ENCODE measurements at places on chromosomes 7 and 10. TPM values are rescaled to one million over a fixed set of nuclear protein-coding genes. Genes with fewer than 3 reads are reported as not detected.

GRCh38 chr10:132293813-132294520 is 13.8 kb downstream of the STK32C start:
- no peak for DNase-seq

DNA sequence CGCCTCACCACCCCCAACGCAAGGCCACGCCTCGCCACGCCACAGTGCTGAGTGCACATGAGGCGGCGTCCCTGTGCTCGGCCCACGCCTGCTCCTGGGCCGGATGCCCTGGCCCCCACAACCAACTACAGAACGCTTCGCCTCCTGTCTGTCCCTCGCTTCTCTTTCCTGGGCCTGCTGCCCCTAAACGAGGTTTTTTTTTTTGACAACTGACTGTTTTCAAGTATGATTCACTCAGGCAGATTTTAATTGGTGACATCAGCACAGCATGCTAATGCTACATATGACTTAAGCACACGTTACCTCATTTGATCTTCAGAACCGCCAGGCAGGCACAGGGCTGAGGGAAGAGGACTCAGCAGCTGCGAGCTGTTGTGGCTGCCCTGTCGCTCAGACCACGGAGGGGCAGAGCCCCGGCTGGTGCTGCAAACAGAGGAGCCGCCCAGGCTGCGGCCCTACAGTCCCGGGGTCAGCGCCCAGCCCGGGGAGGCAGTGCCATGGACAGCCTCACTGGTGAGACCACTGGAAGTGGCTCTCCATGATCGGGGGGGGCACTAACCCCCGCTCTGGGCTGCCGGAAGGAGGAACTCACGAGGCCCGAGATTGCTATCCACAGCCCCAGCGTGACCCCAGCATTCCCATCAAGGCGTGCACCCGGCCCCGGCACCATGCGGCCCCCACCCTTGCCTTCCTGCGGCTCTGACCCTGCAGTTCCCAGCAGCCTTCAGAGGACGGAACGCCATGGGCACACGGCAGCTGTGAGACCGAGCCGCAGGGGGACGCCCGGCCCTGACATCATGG is 212.8 kb downstream of the MAD1L1 start:
- DNase-seq, result no peak

GRCh38 chr10:51311228-51311627 is 236.9 kb downstream of the PRKG1 start:
- DNase-seq, result no peak

GRCh38 chr10:46248651-46249146 is 38.1 kb upstream of the ANTXRL start:
- DNase-seq, result no peak

Gene EPO
- total RNA-seq, result not detected

- DNase-seq, result no peak
Measured at GRCh38 chr10:114687459-114687858, 29.4 kb upstream of the ABLIM1 start.

Gene LANCL2
- total RNA-seq, result 18.3 TPM

DNA sequence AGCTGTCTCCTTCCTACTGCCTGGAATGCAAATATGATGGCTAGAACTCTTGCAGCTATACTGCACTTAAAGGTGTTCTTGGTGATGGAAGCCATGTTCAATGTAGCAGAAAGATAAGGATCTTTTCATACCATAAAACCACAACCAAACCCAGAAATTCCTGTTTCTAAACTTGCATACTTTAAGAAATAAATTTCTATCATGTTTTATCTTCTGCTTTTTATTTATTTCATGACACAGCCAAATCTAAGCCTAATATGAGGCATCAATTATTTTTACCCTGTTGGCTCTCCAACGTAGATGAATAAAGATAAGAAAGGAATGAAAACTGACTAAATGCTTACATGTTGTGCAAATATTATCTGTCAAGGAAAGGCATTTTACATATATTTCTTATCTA is 224.1 kb downstream of the DOCK4 start:
- no peak for DNase-seq

GRCh38 chr7:23347682-23348180 is 48.6 kb downstream of the MALSU1 start:
- DNase-seq, result no peak

DNA sequence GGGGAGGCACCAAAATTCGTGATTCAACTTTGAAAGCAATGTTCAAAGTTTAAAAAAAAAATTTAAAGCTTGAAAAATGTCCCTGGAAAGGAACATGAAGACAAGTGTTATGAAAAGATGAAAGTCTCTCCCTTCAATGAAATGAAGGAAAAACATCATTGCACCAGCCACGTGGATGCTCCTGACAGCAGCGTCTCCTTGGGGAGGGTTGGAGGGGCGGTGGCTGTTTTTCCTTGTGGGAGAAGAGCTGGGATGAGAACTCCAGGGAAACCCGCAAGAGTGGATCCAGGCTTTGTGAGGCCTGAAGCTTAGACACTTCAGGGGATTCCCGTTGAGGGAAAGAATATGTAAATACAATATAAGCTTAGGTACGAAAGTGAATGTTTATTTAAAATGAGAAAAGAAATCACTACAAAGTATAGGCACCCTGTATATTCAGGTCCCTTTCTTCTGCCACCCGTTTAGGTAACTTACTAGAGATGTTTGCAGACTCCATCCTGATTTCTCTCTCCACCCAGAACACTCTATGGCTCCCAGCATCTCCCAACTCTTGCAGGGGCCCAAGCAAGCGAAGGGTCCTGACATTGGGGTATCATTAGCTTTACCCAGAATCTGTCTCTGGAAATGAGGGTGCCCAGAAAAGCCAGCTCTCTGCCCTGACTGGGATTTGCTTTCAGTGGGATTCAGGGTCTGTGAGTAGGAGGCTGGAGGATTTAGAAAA is 63.1 kb upstream of the BAIAP2L1 start:
- DNase-seq, result no peak

DNA sequence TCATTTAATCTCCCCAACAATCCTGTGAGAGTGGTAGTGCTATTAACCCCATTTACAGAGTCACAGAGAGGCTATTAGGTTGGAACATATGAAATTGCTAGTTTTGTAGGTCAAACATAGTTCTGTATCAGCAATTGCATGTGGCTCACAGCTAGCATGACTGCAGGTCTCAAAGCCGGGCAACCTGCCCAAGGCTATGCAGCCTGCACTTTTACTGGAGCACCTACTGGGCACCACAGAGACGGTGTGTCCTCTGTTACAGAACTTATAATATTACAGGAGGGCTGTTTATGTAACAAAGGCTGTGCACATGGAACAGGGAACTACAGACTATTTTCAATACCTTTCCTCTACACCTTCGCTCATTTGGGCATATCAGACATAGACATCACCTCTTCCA is 355.8 kb downstream of the RPS24 start:
- DNase-seq, result no peak

GRCh38 chr7:151757274-151757673 is 119.6 kb downstream of the PRKAG2 start:
- no peak for DNase-seq

Gene CREB5
- total RNA-seq, result 4.7 TPM

Gene CALY
- not detected for total RNA-seq

GRCh38 chr10:81915504-81915897 is 40.5 kb downstream of the NRG3 start:
- DNase-seq, result no peak

Gene LIPJ
- total RNA-seq, result not detected

DNA sequence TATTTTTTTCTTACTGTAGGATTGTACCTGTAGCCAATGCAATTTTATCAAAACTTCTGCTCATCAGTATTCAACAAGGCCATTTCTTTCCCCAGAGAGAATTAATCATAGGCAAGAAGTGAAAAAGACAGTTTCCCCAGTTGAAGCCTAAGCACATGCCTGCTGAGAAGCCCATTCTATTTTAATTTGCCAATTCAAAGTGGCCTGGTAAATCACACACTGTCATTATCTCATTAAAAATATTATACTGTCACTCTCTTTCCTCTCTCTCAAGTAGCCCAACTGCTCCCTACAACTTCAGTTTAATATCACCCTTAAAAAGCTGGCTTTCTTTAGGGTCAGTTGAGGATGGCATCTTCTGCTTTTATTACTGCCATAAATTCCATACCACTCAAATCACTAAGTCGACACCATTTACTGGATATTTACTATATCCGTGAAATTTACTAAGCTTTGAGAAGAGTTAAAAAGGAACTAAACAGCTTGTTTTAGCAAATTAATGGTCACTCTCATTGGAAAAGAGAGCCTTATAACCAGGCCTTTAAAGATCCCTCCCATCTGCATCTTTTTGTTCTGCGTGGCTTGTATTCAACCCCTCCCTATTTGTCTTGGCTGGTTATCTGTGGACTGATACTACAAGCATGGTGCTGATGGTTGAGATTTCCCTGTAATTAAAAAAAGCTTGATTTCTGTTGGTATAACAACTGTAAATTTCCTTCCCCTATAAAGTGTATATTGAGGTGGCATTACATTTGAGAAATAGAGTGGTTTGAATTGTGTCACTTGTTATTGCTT is 30.6 kb downstream of the COL28A1 start:
- DNase-seq, result no peak
